HFFc6 (cell line): ENCODE measurements at places on chromosomes 6 and 20.

GRCh38 chr6:15989397-15989796 lies 139.5 kb upstream of the MYLIP start:
- no peak for DNase-seq

DNA sequence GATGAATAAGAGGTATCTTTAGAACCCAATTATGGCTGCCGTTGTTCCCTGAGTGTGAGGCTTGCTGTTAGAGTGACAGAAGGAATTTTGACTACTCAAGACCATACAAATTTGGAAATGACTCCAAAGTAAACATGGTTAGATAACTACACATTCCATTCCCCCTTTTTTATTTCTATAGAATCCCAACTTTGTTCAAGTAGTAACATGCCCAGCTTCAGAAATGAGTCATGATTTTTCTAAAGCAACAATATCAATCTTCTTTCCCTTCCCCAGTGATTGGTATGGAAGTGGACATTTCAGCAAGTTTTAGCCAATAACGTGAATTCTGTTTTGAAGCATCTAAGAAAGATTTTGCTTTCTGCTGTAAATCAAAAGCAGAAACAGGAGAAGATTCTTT lies 37.8 kb downstream of the HCRTR2 start:
- no peak for DNase-seq

DNA sequence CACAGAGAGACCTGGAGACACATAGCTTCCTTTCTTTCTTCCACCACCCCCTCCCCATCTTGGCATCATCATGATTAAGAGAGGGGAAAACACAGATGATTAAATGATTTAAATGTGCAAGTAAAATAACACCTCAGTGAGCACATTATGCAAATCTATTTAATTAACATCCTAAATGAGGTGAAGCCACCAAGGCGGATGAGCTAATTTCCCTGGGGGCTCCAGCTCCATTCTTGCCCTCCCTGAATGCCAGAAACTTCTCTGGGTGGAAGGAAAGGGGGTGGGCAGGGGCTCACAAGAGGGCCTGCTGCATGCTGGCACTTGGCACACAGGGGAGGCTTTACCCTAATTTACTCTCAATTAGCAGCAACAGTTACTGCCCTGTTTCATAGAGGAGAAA lies 32.5 kb upstream of the TGM2 start:
- no peak for DNase-seq

DNA sequence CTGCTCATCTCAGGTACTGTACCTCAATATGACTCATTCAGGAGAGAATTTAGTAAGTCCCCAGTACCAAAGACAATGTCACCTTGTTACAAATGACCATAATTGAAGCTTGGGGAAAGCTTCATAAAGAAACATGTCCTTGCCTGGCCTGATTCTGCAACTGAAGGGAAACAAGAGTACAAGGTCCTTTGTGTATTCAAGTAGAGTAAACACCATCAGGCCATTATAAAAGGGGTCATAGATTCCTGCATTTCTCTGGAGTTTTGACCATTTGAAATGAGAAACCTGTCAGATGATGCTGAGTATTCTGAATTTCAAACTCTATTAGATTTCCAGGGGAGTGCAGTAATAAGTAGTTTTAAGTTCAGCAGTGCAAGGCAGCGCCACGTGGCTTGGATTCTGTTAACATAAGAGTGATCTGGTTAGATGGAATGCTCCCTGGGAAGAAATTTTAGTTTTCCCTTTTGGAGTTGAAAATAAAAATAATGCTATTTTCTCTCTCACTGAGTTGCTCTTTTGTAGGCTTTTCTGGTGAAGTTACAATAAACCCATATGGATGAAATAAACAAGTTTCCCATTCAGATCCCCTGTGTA lies 1054.3 kb downstream of the EPHA7 start:
- no peak for DNase-seq

DNA sequence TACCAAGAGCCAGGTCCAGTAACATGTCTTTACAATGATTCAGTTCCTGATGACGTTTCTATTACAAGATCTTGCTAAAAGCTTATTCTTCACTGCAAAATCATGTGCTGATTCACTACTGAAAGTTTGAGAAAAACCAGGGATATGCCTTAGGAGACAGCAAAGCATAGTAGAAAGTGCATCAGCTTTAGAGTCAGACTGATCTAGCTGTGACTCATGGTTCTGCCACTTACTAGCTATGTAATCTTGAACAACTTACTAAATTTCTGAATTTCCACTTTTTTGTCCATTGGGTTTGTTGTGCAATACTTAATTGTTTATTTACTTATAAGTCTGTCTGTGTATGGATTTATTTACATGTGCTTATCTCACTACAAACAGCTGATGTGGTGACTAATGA lies 198.5 kb upstream of the RSPO3 start:
- peak; percentile 97 for DNase-seq

GRCh38 chr20:26295006-26295405 lies 598.4 kb upstream of the ZNF337 start:
- DNase-seq = no peak

DNA sequence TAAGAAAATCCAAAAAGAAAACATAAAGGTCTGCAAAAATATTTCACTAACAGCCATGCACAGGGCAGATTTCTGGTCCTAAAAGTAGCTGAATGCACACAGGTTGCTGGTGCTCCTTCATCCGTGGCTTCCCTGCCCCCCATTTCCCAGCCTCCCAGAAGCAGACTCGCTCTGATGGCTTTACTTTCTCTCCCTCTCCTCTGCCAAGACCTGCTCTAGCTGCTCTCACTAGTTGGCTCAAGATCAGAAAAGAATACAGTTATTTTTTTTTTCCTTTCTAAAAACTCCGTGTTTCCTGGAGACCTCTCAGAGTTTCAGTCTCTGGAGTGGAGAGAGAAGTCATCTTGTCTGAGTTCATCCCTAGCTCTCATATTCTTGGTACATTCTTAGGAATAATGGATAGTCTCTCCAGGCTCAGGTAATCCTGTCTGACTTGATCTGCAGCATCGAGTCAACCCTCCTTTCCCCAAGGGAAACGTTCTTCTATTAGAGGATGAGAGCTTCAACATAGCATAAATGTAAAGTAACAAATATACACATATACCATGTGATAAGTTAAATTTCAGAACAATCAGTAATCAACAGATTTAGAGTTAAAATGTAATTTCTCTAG lies 214.2 kb downstream of the TBC1D7 start:
- DNase-seq = no peak

DNA sequence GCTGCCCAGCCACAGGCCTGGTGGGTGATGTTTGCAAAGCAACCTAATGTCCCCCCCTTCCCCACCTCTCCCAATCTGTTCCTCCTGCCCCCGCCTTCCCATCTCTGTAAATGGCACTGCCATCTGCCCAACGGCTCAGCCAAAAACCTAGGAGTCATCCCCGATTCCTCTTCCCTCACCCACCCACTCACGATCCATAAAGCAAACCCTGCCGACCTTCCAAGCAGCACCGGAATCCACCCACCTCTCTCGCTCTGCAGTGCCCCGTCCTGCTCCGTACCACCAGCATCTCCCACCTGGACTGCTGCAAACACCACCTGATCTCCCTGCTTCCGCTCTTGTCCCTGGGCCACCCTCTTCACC lies 37.6 kb downstream of the SULF2 start:
- DNase-seq = no peak

DNA sequence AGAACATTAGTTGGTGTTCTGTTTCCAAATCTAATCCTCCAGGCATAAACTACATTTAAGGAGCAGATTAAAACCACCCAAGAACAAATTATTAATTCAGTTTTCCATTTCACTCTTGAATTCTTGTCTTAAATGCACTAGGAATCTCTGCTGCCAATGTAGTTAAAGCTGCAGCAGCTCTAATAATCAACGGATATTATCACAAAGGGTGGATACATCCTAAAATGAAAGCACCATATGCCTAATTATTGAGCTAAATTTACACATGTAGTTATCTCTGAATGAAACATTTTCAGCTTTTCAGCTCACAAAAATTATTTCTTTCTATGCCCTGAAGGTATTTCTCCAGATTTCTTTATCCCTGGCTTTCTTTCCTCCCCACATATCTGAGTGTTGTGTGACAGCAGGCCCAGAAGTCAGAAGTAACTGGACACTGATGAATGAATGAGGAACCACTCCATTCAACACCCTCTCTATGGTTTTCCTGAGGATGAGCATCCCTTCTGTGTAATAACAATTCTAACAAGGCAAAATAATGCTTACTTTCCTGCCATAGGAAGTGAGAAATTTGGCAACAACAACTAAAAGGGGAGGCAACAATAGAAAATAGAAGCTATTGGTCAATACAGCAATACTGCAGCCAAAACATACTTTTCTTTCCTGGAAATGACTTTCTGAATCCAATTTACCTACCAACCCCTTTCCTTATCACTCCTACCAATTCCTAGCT lies 14.9 kb downstream of the MAN1A1 start:
- DNase-seq = no peak

DNA sequence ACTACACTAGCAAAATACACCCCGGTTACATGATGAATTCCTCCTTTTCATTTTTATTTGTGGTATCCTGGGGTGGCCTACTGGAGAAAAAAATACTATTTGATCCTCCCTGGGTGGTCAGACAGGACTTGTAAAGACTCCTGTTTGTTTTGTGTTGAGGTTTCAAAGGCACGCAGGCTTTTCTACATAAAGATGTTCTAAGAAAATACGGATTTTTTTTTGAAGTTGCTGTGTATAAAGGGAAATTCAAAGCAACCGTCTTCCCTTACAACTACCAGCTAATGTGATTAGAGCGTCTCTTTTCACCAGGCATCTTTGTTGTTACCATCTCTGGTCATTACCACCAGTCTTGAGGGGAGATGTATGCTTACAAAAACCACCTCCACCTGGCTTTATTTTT lies 187.1 kb downstream of the SOX4 start:
- DNase-seq = no peak

GRCh38 chr6:41654698-41655151 lies 16.5 kb downstream of the MDFI start:
- no peak for DNase-seq

DNA sequence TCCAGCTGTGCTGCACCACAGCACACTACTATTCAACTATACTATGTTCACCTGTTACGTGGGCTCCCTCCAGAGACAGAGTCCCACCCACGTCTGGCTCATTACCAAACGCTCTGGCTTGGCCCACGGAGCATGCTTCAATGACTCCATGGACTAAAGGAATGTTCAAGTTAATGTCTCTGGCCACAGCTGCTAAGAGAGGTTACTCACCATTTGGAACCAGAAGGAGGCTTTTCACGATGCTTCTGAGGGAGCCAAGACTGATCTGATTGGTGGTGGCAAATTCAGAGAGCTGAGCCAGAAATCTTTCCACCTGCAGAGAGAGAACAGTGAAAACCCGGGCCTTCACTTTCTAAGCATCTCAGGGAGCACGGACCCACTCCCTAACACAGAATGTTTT lies 15.6 kb downstream of the COMMD7 start:
- peak; percentile 82 for DNase-seq

DNA sequence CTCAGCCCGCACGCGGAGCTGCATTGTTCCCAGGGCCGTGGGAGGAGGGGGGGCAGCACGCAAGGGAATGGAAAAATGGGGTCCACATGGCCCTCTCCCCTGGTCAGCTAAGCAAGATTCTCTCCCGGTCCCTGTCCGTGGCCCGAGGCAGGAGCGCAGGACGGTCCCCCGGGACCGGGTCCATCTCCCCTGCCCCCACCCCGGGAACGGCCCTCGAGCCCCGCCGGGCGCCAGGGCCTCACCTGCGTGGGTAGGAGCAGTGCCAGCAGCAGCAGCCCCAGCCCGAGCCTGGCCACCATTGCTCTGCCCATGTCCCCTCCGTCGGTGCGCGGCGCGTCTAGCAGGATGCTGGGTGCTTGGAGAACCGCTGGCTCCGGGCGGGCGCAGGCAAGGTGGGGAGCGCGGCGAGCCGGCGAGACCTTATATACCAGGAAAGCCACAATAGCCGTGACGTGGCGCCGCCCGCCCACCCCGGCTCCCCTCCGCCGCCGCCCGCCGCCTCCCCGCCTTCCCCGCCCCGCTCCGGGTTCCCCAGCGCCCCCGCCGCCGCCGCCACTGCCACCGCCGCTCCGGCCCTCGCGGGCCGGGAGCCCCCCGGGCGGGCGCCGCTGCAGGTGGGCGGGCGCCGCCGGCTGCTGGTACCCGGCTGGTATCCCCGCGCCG lies at the start of gene CD24:
TSS of gene CD24 (minus strand) at position 394 of the 663 bp plus-strand sequence. CDS start at position 311, 83 bp downstream.
- no peak for DNase-seq

DNA sequence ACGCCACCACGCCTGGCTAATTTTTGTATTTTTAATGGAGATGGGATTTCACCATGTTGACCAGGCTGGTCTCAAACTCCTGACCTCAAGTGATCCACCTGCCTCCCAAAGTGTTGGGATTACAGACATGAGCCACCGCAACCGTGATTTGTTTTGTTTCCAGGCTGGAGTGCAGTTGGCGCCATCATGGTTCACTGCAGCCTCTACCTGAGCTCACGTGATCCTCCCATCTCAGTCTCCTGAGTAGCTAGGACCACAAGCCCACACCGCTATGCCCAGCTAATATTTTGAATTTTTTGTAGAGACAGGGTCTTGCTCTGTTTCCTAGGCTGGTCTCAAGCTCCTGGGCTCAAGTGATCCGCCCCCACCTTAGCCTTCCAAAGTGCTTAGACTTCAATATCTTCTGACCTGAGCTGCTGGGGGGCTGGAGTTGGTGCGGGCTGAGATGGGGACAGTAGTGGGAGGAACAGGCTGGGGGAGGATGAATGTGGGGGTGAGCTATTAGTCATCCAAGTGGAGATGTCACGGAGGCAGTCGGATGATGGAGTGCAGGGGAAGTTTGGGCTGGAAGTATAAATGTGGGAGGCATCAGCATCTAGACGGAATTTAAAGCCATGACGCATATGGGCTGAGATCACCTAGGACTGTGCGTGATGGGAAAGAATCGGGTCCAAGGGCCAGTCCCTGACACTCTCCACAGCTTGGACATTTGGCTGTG lies 23.1 kb upstream of the ZMYND8 start:
- peak; percentile 72 for DNase-seq

GRCh38 chr6:43435682-43436437 lies 8.5 kb downstream of the ABCC10 start:
- no peak for DNase-seq

DNA sequence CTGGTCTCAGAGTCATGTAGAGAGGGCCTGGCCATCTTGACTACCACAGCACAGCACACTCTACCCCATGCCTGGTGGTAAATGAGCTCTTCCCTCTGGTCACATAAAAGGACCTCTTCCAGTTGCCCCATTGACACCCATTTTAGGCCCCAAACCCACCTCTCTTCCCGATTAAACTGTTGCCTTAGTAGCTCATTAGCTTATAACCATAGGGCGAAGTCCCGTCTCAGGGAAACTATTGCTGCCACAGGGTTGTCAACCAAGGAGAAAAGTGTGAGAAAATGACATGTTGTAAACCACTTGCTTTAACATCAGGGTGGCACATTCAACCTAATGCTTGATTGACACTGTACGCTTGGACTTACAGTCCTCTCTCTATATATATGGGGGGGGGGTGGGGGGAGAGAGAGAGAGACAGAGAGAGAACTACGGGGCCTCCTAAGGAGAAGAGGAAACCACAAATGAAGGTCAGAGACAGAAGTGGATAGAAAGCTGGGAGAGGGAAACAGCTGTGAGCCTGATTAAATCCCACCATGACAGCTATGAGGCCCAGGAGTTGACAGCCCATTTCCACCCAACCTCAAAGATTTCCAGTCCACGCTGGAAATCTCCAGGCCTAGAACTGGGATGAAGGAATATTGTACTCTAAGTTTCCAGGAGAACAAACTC lies 14.9 kb upstream of the BTN1A1 start:
- DNase-seq = no peak
